ENCODE measurements at places on chromosomes 6 and 20.
A peak's percentile ranks its signal among the peaks of the same experiment; 100 is the strongest.

- DNase-seq, result no peak
Observed at GRCh38 chr20:57792386-57793080, 82.7 kb upstream of the PMEPA1 start.

DNA sequence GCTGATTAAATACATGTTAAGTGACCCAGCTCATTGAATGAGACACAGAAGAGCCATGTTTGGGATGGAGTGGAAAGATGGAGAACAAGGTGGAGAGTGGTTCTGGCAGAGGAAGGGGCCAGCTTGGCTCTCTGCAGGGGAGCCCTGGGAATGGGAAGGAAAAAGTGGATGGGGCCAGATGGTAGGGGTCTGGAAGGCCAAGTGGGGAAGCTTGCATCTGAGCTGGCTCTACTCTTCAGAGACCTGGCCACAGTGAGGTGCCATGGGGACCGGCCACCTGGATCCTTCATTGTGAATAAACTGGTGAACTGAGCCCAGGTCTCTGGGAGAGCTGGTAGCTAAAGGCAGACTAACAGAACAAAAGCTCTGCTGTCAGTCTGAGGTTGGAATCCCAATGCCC is 48.9 kb upstream of the SIRPA start:
- DNase-seq, result no peak

DNA sequence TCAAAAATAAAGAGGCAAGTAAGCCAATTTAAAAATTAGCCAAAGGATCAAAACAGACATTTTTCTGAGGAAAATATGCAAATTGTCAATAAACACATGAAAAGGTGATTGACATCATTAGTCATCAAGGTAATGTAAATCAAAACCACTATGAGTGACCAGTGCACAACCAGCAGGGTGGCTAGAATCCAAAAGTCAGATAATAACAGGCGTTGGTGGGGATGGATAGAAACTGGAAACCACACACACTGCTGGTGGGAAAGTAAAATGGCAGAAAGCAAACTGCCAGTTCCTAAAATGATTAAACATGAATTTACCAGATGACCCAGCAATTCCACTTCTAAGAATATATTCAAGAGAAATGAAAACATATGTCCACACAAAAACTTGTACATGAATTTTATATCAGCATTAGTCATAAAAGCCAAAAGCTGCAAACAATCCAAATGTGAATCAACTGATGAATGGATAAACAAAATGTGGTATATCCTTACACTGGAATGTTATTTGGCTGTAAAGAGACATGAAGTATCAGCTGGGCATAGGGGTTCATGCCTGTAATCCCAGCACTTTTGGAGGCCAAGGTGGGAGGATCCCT is 74.8 kb upstream of the MBOAT1 start:
- DNase-seq, result no peak

GRCh38 chr6:122789182-122790027 is at the start of gene SMPDL3A:
Gene SMPDL3A (plus strand): TSS chr6:122789258. CDS start chr6:122789347, 89 bp downstream.
- peak; percentile 81 for DNase-seq

- DNase-seq, result no peak
Observed at GRCh38 chr20:15937179-15937578, 636.1 kb downstream of the KIF16B start.

DNA sequence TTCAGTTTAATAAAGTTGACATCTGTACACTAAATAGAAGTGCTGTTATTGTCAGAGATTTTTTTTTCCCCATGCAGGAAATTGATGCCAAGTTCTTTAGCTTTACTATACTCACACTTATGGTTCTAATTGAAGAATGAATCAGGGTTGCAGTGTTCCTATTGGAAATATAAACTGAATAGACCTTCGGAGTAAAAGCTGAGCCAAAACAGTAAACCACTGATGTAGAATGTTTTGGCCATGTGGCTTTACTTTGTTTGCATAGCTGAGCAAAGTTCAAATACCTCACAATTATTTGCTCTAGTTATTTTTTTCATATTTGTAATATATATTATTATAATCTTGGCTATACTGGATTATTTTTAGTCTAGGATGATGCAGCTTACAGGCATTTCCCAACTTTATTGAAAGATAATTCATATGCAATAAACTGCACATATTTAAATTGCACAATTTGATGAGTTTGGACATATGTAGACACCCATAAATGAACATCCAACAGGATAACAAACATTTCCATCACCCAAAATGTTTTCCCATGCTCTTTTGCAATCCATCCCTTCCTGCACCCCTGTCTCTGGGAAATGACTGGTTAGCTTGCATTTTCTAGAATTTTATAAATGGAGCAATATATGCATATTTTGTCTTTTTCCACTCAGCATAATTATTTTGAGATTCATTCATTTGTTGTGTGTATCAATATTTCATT is 105.8 kb upstream of the NOX3 start:
- no peak for DNase-seq

- no peak for DNase-seq
Observed at GRCh38 chr20:15619341-15619740, 953.9 kb downstream of the KIF16B start.

GRCh38 chr6:33751771-33752645 is 5.3 kb upstream of the IP6K3 start:
- DNase-seq, result no peak

GRCh38 chr6:156980515-156980914 is 203.3 kb downstream of the ARID1B start:
- no peak for DNase-seq

DNA sequence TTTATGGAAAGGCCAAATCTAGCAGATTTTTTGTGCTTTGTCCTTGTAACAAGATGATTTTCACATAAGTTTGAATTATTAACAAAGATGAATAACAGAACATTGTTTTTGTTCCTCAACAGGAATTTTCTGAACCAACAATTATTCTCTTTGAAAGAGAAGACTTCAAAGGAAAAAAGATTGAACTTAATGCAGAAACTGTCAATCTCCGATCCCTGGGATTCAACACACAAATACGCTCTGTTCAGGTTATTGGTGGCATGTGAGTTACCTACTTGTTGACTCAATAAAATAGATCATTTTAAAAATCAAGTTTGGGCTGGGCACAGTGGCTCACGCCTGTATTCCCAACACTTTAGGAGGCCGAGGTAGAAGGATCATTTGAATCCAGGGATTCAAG is 70.9 kb downstream of the RTN4IP1 start:
- DNase-seq, result no peak

DNA sequence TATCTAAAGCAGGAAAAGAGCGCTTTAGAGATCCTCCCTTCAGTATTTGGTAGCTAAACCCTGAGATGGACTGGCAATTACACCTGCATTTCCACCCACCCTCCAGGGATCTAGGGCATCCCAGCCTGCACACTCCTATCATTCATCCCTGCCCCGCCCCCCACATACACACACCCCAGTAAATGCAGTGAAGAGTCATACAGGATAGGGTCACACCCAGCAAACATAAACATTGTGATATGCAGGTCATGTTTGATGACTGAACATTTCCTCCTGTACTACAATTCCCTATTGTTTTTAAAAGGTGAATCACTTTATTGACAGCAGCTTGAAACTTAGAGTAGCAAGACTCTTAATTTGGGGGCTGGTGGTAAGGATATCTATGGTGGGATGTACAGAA is 112.9 kb downstream of the FOXO3 start:
- DNase-seq, result no peak

DNA sequence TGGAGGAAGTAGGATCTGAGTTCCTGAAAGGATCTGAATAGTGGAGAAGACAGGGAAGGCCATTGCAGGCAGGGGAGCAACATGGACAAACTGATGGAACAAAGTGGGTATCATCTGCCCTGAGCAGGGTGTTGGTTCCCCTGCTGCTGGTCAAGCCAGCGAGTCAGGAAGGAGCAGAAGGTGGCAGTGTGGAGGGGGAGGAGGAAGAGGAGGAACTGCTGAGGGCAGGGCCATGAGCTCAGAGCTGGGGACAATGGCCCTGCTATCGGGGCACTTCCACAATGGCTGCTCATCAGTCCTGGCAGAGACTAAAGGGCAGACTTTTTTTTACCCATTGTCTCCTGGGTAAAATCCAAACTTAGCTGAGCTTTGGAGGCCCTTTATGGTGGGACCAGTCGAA is 13.6 kb downstream of the CNBD2 start:
- DNase-seq, result no peak

- DNase-seq, result no peak
Observed at GRCh38 chr6:131976545-131977061, 25.4 kb upstream of the CCN2 start.

GRCh38 chr6:107493158-107494057 is 3.5 kb downstream of the SOBP start:
- DNase-seq, result peak; percentile 21

- no peak for DNase-seq
Observed at GRCh38 chr20:57751411-57751810, 41.6 kb upstream of the PMEPA1 start.

GRCh38 chr20:49676581-49677291 is 36.9 kb downstream of the B4GALT5 start:
- DNase-seq, result no peak

- DNase-seq, result no peak
Observed at GRCh38 chr20:40669692-40670091, 19.3 kb downstream of the MAFB start.

DNA sequence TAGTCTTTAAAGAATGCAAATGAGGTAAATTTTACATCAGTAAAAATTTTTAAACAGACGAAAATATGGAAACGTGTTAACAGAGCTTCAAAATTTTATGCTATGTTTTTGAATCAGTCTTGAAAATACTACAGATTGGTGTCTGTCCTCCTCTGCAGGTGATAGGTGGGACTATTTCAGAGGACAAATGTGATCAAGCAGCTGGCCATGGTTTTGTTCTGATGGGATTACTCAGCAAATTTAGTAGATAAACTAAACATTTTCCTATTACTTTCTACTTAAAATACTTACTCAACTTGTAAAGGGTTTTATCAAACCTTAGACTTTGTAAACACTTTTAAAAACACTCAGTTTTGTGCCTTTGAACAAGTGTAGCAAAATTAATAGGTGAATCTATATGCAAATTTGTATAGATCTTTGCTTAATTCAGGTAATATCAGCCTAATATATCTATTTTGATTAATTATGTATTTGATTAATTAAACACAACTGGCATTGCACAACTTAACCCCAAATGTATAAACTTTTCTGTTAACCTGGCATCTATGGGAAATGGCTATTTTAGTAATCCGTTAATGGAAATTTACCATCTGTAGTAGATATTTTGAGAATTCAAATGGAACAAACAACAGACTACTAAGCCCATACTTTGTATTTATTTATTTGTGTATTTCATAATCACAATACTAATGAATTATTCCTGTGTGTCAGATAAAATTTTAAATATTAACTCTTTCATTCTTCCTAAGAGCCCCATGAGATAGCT is 22.5 kb downstream of the ADGRB3 start:
- DNase-seq, result no peak

- no peak for DNase-seq
Observed at GRCh38 chr6:118464620-118465019, 83.5 kb upstream of the PLN start.

DNA sequence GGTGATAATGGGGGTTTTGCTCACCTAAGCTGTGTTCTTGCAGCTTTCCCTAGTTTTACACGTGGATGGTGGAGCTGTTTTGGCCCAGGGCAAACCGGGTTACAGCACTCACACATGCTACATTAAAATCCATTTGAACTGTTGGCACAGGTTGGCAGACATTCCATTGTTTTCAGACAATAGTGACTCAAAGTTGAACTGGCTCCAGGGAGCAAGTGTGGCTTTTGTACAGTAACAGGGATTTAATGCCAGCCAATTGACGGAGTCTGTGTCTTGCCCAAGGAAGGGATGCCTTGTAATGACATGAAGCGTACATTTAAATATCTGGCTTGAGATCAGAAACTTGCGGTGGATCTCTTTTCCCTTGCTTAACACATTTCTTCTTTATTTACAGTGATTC is 183.1 kb downstream of the DTNBP1 start:
- DNase-seq, result no peak

- no peak for DNase-seq
Observed at GRCh38 chr6:107611094-107611810, 121.3 kb downstream of the SOBP start.

- no peak for DNase-seq
Observed at GRCh38 chr20:20649945-20650344, 62.5 kb downstream of the RALGAPA2 start.

- DNase-seq, result no peak
Observed at GRCh38 chr6:16470502-16471221, 232.3 kb downstream of the GMPR start.

- peak; percentile 39 for DNase-seq
Observed at GRCh38 chr6:41636833-41637193, 1.5 kb upstream of the MDFI start.

- no peak for DNase-seq
Observed at GRCh38 chr6:57127763-57128162, 37.8 kb downstream of the ZNF451 start.

GRCh38 chr6:15475872-15476271 is 187.0 kb downstream of the DTNBP1 start:
- DNase-seq, result no peak

- DNase-seq, result no peak
Observed at GRCh38 chr6:164321297-164321696, 906.8 kb downstream of the QKI start.

GRCh38 chr6:31723245-31723979 is at the start of gene MPIG6B:
Gene MPIG6B (plus strand): TSS chr6:31723373. CDS start chr6:31723384, 11 bp downstream.
- DNase-seq, result no peak

DNA sequence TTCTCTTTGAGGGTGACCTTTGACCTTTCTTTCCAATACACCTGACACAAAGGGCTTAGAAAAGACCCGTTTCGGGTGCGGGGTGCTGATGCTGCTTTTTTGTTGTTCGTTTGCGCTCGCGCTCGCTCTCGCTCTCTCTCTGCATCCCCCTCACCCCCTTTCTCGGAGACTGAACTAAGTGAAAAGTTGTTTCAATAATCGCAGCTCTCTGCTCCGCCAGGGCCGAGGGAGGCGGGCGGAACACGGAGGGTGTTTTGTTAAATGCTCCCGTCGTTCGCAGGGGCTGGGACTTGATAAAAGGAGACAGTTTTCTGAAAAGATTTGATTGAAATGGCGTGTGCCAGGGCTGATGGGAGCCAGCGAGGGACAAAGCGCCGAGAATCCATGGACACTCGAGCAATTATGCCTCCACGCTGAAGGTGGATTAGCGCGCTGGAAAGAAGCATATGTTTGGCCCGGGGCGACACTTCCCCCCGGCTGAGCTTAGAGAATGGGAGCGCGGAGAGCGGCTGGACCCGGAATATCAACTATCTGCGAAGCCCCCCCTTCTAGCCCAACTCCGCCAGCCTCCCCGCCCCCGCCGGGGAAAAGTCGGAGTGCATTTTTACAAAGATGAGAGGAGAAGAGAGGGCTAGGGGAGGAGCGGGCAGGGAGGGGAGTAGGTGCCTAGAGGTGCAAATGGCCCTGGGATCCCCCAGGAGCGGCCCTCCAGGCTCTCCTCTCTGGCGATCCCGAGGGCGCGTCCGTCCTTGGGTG is 25.0 kb downstream of the TFAP2A start:
- DNase-seq, result no peak

DNA sequence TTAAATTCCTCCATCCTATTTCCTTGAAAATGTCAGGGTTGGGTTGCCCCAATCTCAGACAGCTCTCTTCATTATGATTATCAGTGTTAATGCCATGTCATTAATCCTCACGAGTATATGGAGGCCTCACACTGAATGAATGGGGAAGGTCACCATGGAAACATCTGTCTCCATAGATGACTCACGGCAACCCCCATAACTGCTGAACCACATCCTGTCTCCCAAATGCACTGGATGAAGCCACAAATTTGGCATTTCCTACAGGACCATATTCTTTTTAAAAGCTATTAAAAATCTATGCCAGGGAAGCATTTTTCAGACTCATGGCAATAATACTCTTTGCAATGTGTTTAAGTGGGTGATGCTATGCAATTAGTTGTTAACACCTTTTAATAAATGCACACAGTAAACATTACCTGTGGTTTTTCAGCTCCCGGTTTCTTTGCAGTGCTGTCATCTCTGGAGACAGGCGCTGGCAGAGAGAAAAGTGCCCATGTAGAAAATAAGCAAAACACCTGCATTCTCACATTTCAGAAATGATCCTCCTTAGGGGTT is 80.1 kb upstream of the PTPRK start:
- no peak for DNase-seq

Data from progenitor cell of endocrine pancreas (in vitro differentiated cells).